Activated CD8-positive, alpha-beta memory T cell treated with anti-CD3 and anti-CD28 coated beads, Interleukin-2, amount 10 ng/mL, durations not matched to agents 7 days and 5 days (primary cell): ENCODE measurements at places on chromosomes 3 and 15. TPM values are rescaled to one million over a fixed set of nuclear protein-coding genes. Genes with fewer than 3 reads are reported as not detected.

DNA sequence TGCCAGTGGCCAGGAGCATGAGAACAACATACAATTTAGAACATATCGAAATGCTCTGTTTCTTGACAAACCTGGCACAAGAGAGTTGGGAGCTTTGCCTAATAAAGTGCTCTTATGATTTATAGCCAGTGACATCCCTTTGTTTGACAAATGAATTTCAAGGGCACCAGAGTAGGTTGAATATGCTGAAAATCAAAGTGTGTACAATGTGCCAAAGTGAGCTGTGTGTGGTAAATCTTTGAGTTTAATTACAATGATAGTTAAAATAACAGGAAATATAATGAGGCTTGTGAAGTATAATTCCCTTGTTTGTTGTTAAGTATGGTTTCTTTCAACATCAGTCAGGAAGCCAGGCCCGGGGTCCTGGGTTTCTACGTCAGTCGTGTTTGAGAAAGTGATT lies 211.9 kb downstream of the EBLN2 start:
- DNase-seq, result no peak

GRCh38 chr3:88369337-88369736 lies 219.6 kb downstream of the C3orf38 start:
- no peak for DNase-seq

Gene CRABP1
- not detected for total RNA-seq

Gene SOX14
- total RNA-seq, result not detected

Gene GLDN
- not detected for total RNA-seq

Gene CMSS1
- 57.5 TPM for total RNA-seq
